Activated T-helper 1 cell treated with Interleukin-2 at 50 U/mL for 16 hours (primary cell): ENCODE measurements at places on chromosomes 6 and 20.

DNA sequence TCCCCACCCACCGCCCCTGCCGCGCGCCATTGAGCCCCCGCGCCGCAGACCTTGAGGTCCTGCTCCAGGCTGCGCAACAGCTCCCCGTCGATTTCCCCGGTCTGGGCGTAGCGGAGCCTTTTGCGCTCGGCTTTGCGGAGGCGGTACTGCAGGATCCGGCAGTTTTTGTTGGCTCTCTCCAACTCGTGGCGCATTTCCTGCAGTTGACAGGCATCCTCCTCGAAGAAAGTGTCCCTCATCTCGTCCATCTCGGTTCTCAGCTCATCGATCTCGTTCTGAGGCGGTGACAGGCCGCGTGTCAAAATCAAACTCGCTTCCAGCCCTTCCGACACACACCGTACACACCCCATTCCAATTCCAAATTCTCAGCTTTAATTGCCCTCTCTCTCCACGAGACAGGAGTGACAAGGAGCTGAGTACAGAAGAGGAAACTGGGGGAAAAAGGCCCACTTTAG, 4.3 kb downstream of the MTCL3 start:
- peak; percentile 27 for DNase-seq

- DNase-seq = no peak
Measured at GRCh38 chr6:164838068-164838615, 471.3 kb downstream of the C6orf118 start.

DNA sequence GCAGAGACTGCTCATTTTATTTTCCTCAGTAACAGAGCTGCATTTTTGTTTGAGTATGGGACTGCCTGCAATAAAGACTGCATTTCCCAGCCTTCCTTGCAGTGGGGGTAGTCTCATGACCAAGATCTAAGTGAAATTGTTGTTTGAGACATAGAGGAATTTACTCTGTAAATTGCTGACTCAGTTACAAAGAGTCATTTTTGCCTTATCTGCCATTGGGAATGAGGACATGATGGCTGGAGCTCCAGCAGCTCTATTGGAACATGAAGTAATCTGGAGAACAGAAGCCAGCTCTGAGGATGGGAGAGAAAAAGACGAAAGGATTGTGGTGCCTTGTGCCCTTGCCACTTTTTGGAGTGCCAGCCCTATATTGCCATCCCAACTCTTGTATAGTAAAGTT, 2.1 kb upstream of the CST11 start:
- DNase-seq = no peak

- DNase-seq = no peak
Measured at GRCh38 chr6:111990214-111990613, 63.7 kb upstream of the CCN6 start.

- DNase-seq = peak; percentile 14
Measured at GRCh38 chr6:28896505-28897368, 27.0 kb downstream of the TRIM27 start.

DNA sequence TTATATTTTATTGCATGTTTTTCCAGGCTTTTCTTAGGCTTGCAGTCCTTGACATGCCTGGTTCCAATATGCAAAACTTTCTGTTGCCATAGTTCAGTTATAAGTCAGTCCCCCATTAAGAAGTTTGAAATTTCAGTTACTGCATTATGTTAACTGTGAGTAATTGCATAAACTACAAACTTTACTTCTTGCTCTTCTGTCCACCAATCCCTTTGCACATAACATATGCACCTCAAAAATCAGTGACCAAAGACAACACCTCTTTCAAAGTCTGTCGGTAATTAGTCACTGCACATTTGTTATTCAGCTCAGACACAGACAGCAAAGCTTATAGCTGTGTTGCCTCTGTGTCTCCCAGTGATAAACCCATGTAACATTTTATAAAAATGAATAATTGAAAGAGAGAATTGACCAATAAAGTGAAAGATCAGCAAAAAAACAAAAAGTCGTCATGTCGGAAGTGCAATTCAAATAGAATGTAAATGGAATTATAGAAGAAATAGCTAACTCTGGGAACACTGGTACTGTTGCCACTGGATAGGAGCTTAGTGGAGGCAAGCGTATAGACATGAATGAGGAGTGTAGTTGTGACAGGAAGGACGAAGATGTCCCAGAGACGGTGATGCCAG, 50.3 kb upstream of the BTBD3 start:
- DNase-seq = no peak

DNA sequence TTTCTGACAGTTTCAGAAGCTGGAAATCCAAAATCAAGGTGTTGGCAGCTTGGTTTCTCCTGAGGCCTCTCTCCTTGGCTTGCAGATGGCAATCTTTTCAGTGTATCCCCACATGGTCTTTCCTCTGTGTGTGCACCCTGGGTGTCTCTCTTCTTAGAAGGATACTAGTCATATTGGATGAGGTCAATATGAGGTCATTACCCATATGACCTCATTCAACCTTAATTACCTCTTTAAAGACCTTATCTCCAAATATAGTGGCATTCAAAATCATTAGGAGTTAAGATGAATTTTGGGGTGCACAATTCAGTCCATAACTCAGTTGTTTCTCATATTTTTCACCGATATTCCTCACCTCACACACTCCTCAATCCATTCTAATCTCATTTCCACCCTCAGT, 92.4 kb upstream of the TGM3 start:
- DNase-seq = no peak

- DNase-seq = no peak
Measured at GRCh38 chr6:158475344-158476302, 84.3 kb upstream of the TMEM181 start.

DNA sequence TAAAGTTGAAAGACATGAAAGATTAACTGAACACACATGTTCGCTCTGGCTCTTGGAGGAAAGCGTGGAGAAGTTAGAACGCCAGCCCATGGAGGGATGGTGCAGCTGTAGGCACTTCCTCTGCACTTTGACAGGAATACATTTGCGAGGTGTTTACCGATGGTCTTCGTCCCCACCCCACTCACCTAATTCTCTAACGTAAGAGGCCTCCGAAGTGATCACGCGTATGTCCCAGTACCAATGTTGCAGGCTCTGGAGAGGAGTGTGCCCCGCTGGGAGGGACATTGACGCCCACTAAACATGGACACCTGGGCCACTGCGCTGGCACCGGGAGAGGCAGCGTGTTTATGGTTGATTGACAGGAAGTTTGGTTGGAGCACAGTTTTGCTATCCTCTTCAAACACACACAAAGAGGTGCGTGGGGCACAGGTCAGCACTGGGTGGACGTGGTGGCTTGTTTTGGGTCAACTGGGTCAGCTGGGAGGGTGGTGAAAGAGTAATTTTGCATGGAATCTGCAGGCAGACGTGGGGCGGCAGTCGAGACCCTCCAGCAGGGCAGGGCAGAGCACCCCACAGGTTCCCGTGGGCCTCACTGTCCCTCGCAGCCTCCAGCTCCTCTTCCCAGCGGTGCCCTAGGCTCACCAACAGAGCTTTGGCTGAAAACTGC, 110.1 kb downstream of the DLL1 start:
- DNase-seq = no peak

- DNase-seq = no peak
Measured at GRCh38 chr6:14408446-14408845, 290.9 kb downstream of the CD83 start.

GRCh38 chr6:27176096-27176495, 71.4 kb upstream of the PRSS16 start:
- no peak for DNase-seq

DNA sequence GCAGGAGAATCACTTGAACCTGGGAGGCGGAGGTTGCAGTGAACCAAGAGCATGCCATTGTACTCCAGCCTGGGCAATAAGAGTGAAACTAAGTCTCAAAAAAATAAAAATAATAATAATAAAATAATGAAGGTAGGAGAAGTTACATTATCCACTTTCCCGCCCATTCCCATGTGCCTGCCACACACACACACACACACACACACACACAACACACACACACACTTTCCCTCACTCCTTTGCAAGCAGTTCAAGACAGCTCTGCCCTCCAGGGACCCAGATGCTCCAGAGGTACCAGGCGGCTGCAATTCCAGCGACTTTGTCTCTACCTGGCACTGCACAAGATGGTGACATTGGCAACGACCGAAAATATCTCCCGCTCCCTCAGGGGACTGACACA, 224.8 kb upstream of the JARID2 start:
- no peak for DNase-seq

DNA sequence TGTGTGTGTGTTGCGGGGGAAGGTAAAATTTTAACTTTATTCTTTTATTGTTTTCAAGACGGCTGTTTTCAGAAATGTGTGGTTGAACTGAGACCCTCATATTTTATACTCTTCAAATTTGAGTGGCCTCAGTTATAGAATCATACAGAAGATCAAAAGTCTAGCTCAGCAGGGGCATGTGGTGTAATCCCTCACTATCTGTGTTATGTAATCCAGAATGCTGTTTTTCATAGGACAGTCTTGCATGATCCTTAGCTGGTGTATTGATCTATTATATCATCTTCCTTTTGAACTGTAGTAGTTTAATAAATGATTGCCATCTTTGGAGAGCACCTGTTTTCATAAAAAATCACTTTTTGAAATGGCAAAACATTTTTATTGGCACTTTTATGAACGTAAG, 1.4 kb downstream of the PLCB4 start:
- DNase-seq = no peak
